Esophagus squamous epithelium (tissue), 5 donors: ENCODE measurements at places on chromosomes 5 and 9.

- no peak for DNase-seq
Observed at GRCh38 chr5:36017004-36017403, 25.8 kb upstream of the UGT3A1 start.

DNA sequence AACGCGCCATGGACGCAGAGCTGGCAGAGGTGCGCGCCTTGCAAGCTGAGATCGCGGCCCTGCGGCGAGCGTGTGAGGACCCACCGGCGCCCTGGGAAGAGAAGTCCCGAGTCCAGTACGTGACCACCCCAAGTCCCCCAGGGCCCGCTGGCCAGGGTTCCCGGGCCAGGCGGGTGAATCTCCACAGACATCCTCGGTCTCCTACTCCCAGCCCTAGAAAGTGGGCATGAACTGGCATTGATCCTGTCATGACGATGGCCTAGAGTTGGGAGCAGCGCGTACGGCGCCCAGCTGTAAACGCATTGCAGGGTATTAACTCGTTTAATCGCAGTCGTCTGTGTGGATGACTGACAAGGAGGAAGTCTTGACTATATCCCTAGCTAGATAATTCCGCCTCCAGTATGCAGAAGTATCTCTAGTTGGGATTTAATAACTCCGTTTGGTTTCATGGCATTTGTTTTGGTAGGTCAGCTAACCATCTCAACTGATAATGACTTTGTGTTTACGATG lies 293 bp downstream of the CENPP start:
- no peak for DNase-seq

- no peak for DNase-seq
Observed at GRCh38 chr9:71897577-71897976, 13.4 kb downstream of the ABHD17B start.

DNA sequence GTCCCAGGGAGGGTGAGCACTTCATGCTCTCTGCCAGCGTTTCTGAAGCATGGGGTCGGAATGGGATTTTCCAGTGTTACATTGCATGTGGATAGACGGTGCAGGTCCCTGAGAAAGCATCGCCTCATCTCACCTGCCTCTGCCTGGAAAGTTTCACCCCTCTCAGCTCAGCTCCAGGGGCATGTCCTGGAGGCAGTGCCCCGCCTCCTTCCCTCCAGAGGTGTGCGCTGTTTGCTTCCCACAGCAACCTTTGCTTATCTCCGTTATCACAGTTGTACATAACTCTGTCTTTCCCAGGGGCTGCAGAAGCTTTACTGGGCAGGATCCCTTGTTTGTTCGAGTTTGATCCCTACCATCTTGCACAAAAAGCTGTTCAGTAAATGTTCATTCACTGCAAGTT lies 10.7 kb upstream of the CREBRF start:
- DNase-seq: no peak

DNA sequence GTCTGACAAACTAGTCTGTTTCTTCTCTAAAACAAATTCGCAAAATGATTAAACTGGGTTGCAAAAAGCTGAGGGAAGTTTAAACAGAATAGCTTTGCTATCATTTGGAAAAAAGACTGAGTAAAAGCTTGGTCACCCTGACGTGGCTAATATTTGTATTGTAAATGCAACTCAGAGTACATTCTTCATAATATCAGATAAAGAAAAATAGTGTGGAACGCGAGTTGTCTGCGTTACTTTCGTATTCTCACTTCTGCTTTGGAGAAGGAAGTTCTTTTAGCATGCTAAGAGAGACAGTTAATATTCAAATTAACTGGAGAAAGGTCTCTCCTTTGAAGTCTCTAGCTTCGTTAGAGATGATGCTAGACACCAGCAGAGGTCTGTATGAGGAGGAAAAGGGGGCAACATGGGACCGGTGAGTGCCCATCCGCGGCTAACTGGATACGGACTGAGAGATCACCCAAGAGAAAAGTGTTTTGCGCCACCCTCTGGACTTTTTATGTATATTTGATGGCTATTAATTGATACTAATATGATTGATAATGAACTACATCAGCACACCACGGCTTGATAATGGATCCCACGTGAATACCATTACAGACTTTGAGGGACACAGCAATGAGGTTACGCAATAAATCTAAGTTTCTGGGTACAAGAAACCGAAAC lies 2.9 kb upstream of the CNTRL start:
- DNase-seq: no peak

- no peak for DNase-seq
Observed at GRCh38 chr5:29162297-29162696, 2031.2 kb upstream of the CDH6 start.
